Activated CD8-positive, alpha-beta memory T cell treated with anti-CD3 and anti-CD28 coated beads, Interleukin-2, amount 10 ng/mL, durations not matched to agents 7 days and 5 days (primary cell): ENCODE measurements at places on chromosomes 7 and 10.

DNA sequence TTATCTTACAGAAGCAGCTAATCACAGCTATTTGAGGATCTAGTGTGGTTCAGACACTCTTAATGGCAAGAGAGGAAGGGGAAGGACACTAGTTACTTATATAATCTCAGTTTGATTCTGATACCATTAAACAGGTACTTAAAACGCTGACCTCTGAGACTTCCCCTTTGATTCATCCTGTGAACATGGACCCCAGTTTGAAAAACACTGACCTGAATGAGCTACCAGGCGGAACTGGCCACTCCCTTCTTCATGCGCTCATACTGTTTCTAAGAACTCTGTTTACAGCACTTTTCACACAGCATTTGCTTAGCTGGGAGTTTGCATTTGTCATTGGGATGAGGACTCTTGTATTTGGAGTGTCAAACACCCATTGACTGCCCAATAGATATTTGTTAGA is 45.7 kb downstream of the BEND7 start:
- no peak for DNase-seq

DNA sequence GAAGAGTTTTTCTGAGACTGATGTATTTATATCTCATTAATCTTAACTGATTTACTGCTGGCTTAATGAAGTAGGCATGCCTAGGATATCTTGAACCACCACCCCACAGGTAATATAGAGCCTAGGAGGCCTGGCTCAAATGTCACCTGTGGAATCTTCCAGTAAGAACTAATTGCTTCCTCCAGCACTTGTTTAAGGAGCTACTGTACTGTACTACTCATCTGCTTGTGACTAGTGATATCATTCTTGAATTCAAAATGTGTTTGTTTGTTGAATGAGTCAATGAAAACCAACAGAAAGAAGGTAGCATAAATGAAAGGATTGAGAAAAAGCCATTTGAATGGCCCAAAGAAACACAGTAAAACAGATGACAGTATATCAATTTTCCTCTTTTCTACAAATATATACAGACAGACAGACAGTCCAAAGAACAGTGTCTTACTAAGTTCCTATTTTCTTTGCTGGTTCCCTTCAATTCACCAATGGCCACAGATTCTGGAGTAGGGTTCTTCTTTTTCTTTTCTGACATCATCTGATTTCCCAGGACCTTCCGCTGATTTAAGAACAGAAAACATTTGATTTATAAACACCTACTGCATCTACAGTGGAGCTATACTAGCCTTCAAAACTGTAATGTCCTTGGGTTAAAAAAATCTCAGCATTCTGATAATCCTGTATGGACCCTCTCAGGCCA is 43.7 kb upstream of the SLIT1 start:
- DNase-seq, result no peak

GRCh38 chr10:49243610-49244283 is 55.2 kb upstream of the C10orf71 start:
- DNase-seq, result no peak

DNA sequence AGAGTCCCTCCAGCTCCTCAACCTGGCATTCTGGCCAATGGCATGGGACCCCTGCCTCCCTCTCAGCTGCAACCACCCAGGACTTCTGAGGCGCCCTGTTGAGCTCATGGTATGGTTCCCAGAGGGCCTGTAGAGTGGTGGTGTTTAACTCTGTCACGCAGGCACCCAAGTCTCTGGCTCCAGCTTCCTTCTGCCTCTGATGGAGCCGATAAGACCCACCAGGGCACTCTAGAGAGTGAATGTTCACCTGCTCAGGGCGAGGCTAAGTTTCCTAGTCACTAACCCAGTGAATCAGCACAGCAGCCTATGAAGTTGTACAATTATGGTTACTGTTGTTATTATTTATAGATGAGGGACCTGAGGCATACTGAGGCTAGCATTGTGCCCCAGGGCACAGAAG is 120.4 kb downstream of the ZMIZ1 start:
- DNase-seq, result no peak

- peak; percentile 15 for DNase-seq
Observed at GRCh38 chr10:102236006-102236405, 5.3 kb downstream of the PITX3 start.

- DNase-seq, result no peak
Observed at GRCh38 chr10:5697342-5697741, 12.7 kb downstream of the TASOR2 start.

GRCh38 chr7:5334671-5335070 is 51.9 kb downstream of the SLC29A4 start:
- DNase-seq, result no peak

GRCh38 chr7:71772779-71773178 is 639.4 kb downstream of the CALN1 start:
- no peak for DNase-seq

DNA sequence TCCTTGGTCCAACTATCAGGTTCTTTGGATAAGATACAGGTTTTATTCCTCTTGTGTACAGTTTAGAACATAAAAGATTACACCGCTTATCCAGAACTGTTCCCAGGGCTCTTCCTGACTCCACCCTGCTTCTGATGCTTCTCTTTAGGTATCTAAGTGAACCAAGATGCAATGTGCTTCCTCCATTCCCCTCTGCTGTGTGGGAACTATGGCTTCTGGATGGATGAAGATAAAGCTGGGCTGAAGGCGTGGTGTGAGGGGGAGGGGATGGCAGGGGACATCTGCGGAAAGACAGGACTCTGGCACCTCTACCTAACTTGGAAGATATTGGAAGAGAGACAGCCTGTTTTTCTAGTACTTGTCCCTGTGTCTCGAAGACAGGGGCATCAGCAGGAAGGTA is 209.9 kb upstream of the TBX20 start:
- no peak for DNase-seq

- DNase-seq, result no peak
Observed at GRCh38 chr10:52563360-52563759, 209.2 kb downstream of the MBL2 start.

- DNase-seq, result no peak
Observed at GRCh38 chr7:46213154-46213537, 292.1 kb upstream of the IGFBP3 start.

DNA sequence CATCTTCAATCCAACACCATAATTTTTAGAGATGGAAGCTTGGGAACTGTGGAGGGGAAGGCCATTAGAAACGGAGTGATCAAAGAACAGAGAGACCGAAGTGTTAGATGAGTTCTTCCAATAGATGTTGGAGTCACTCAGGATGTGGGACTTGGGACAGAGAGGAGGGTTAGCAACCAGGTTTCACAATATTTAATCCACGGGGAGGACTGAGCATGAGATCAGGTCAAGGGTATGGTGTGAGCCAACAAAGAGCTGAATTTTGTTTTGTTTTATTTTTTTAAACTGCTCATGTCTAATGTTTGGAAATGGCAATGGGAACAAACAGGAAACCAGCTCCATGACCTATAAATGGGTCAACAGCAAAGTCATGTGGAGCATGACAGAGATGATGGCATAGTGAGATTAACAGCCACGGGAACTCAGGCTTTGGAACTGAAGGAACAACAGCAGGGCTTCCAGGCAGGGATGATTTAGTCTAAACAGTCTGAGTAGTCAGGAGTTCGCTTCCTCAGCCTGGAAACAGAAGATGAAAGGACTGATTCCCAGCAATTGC is 38.9 kb upstream of the AMPH start:
- DNase-seq, result no peak

DNA sequence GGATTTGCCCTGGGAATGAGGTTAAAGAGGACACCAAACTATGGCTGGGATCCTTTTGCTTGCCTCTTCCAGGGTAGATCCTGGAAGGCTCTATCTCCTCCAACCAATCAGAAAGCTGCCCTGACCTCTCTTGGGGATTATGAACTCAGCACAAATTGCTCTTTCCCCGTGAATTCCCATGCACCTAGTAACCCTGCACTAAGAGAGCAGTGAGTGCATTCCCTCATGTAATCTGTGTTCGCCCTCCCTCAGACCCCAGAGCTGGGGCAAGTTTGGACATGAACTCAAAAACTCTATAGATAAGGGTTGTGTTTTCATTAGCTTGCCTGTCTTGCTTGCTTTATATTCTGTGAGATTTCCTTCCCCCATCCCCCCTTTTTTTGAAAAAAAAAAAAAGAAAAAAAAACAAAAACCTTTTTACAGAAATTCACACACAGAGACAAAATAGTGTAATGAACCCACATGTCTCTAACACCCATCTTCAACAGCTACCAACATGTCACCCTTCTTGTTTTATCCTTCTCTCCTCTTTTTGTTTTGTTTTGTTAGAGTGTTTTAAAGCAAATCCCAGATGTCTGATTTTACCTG is 225.5 kb upstream of the TCF7L2 start:
- no peak for DNase-seq

GRCh38 chr7:24019841-24020240 is 264.1 kb upstream of the NPY start:
- DNase-seq, result no peak

DNA sequence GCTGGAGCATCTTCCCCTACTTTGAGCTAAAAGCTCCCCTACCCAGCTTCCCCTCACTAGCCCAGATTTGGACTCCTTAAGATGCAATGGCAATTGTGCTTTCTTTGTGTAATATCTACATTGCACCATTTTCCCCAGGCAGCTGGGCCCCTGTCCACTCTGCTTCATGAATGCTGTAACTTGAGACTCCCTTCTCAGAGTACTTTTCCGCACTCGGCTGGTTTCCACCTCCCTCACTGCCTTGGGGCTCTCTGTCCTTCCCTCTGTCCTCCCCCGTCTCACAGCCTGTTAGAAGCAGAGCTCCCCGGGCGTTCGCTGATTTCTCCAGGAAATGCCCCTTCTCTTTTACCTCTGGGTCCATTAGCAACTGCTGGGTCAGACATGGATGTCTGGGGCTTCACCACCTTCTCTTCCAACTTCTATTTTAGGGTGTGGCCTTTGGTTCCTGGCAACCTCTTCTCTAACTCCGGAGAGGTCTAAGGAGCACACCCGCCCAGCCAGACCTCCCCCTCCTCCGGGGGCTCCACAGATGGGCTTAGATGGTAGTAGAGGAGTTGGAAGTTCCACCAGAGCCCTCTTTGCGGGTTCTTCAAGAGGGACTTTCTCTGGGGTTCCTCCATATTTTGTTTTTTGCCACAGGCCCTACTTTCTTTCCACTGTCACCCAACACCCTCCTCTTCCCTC is 2.9 kb upstream of the TMEM72 start:
- DNase-seq, result no peak

- DNase-seq, result no peak
Observed at GRCh38 chr10:107814865-107815487, 650.5 kb upstream of the SORCS1 start.

DNA sequence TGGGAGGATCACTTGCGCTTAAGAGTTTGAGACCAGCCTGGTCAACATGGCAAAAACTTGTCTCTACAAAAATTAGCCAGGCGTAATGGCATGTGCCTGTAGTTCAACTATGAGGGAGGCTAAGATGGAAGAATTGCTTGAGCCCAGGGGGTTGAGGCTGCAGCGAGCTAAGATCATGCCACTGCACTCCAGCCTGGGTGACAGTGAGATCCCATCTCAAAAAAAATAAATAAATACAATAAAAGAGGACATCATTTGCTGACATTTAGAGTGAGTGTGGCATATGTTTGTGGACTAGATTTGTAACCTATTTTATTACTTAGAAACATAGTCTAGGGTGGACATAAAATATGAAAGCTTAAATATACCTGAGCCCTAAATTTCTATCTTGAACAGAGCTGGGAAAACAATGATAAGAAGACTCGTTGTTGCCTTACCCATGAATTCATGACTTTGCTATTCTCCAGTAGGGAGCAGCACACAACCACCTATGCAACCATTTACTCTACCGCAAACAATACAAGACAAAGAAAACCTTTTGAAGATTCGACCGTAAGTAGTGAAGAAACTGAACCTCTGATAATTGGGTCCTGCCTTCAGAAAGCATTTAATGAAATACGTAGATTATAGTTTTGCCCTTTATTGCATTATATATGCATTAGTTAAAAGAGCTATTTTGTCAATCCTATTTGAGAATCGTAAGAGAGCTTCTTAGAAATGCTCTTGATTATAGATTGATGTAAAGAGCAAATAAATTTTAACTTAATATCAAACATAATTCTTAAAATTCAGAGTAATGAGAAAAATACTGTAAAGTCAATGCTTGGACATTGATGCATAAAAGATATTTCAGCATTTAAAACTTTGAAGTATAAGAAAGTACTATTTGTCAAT is 83.5 kb downstream of the GNAT3 start:
- DNase-seq, result no peak

GRCh38 chr10:5775685-5776084 is 37.5 kb downstream of the GDI2 start:
- DNase-seq, result peak; percentile 89

GRCh38 chr7:28362812-28363211 is 49.5 kb upstream of the CREB5 start:
- DNase-seq, result no peak
